ENCODE measurements at places on chromosomes 11 and 22.

- no peak for DNase-seq
Observed at GRCh38 chr11:78630561-78631303, 56.1 kb upstream of the NARS2 start.

- DNase-seq, result no peak
Observed at GRCh38 chr11:73233211-73233610, 15.1 kb downstream of the P2RY2 start.

GRCh38 chr11:69812256-69812655 lies 7.0 kb downstream of the FGF3 start:
- DNase-seq, result no peak

DNA sequence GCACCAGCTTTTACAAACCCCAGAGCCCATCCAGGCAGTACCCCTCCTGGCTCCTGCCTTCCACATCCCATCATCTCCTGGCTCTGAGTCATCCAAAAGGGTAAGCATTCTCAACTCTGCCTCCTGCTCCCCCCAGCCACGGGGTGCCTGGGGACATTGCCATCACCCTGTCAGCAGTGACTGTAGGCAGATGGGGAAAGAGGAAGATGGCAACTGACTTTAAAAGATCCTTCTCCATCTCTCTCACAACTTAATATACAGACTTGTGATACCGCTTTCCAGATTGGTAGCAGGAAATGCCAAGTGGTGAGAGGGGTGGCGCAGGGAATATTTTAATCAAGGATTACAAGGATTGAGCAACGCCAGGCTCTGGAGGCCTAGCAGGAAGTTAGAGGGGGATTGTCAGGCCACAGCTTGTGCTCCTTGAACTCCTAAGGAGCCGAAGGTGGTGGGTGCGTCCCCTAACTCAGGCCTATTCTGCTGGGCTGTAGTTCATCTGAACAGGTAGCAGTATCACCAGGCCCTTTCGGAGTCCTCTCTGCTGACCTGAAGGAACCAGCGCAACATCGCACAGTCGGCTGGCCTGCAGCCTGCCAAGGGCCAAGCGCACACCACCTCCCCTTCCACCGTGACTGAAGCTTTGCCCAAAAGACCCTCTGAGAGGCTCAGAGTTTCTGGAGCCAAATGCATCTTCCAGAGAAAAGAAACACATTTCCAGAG lies 83.3 kb downstream of the ZC3H12C start:
- no peak for DNase-seq

DNA sequence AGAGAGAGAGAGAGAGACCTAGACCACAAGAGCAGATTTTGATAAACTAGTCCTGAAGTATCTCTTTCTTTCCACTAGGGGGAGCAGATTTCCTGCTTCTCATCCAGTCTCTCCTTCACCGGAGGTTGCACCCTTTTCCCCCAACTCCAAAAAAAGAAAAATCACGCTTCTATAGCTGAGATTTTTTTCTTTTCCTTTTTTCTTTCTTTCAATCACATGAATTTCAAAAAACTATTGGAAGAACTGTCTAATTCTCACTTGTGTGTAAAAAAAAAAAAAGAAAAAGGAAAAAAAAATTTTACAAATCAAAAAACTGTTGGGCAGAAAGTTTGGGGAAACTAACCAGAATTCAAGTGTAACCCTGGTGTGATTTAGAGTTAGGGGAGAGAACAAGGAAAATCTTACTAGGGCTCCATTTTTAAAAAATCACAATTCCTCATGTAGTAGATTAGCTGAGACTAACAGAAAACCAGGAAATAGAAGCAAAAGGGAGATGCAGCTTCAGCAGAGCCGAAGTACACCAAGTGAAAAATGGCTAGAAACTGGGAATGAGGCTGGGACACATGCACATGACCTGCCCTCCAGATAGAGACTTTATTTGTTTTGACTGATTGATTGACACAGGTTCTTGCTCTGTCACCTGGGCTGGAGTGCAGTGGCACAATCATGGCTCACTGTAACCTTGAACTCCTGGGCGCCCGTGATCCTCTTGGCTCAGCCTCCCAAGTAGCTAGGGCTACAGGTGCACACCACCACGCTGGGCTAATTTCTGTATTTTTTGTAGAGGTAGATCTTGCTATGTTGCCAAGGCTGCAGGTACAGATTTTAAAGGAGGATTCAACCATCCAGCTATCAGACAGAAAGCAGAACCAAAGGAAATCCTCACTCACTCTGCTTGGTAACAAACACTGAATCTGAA lies 27.1 kb downstream of the SDHD start:
- no peak for DNase-seq

DNA sequence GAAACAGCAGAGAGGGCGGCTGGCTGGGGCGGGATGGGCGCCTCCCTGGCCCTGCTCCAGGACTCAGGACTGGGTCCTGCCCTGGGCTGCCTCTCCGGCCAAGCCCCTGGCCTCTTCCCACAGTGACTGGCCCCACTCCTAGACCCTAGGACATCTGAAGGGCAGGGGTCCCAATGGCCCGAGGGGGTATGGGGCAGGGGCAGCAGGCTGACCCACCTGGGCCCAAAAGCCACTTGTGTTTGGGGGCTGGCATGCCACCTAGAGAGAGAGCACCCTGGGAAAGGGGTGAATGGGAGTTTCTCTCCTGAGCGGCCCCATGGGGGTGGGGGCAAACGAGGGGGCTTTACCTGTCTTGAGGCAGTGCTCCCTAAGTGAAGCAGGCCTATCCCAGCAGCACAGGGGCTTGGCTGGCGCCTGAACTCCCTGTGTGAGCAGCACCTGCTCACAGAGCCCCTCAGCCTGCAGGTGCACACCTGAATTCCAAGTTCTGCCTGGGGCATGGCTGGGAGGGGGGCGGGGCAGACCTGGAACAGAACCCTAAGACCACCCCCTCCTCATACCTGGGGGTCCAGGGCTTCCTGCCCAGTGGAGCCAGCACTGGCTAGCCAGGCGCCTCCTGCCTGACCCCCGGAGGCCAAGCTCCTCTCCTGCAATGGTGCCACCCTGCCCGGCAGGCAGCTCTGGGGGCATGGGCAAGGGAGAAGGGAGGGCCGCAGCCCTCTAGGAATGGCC lies 16.9 kb downstream of the DUSP8 start:
- no peak for DNase-seq

GRCh38 chr22:38735465-38736256 lies 20.1 kb downstream of the SUN2 start:
- no peak for DNase-seq

GRCh38 chr22:40180403-40180802 lies 2.7 kb downstream of the TNRC6B start:
- DNase-seq, result no peak

- no peak for DNase-seq
Observed at GRCh38 chr11:128735935-128736605, 42.2 kb downstream of the FLI1 start.

GRCh38 chr22:20151276-20151588 lies 377 bp upstream of the CCDC188 start:
- DNase-seq, result no peak

DNA sequence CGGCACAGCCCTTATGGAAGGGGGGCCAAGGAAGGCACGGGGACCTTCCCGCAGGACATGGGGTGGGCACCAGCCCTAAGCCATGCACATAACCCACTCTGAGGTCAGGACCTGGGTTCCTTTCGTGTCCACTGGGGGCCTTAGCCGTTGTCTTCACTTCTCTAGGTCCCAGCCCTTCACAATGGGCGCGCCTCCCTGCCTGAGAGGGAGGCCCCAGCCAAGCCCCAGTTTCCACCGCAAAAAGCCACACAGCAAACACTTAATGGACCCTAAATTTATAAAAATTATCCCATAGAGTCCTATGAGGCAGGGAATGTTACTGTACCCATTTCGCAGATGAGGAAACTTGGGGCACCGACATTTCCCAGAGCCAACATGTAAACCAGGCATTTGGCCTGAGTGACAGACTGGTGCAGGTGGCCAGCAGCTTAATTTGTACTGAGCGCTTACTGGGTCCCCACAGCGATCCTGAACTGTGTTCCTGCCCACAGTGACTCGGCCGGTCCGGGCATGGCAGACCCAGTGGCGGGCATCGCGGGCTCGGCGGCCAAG lies 1.2 kb downstream of the GAS2L1 start:
- DNase-seq, result no peak

GRCh38 chr11:85627332-85627997 lies at the start of gene DLG2:
DLG2 (minus strand) TSS chr11:85627344.
- DNase-seq, result no peak

DNA sequence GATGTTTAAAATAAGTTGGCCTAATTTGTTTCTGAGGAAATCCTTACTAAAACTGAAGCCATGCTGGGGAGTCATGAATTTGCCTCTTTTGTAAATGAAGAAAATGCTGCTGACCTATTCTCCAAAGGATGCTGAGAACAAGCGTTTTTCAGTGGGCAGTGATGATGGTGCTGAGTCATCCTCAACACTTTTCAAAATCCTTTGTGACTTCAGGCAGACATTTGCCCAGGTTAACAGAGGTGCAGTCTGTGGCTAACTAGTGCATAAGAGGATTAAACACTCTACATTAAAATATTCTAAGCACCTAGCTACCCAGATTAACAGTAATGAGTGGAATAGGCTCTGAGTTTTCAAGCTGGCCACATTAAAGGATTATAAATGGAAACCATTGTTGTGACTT lies 509.0 kb downstream of the DLG2 start:
- no peak for DNase-seq

DNA sequence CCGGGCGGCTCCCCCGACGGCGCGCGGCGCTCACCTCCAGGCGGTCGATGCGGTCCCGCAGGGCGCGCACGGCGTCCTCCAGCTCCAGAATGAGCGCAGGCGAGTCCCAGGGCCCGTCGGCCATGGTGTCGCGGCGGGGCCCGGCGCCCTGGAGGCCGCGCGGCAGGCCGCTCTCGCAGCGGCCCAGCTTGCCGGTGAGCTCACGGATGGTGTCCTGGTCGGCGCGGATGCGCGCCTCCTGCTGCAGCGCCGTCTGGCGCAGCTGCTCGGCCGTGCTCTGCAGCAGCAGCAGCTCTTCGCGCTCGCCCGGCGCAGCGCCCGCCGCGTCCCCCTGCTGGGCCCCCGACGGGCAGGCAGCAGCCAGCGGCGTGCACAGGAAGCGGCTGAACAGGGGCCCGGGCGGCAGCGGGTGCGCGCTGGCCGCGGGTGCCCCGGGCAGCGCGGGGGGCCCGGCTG lies 599 bp downstream of the NPTXR start:
- peak; percentile 50 for DNase-seq

GRCh38 chr22:45497351-45498145 lies 5.1 kb upstream of the FBLN1 start:
- no peak for DNase-seq

DNA sequence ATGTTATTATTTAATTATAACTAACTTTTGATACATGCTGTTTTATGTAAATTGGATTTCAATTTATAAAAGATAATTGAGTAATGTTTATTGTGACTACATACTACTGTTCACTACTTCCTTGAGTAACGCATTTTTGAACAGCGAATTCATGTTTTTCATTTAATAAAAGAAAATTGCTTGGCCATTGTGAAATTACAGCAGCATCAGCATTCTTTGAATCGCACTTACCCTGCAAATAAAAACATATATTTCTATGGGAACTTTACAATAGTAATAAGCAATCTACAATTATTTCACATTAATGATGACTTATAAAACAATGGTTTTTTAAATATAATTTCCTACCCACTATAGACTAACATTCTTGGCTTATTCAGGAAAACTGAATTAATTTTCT lies 20.3 kb downstream of the OR5J2 start:
- no peak for DNase-seq

- no peak for DNase-seq
Observed at GRCh38 chr22:49079027-49079725, 748.5 kb downstream of the BRD1 start.

- no peak for DNase-seq
Observed at GRCh38 chr11:45543808-45544422, 121.5 kb downstream of the CHST1 start.

GRCh38 chr11:8250434-8250833 lies 13.2 kb downstream of the LMO1 start:
- no peak for DNase-seq

DNA sequence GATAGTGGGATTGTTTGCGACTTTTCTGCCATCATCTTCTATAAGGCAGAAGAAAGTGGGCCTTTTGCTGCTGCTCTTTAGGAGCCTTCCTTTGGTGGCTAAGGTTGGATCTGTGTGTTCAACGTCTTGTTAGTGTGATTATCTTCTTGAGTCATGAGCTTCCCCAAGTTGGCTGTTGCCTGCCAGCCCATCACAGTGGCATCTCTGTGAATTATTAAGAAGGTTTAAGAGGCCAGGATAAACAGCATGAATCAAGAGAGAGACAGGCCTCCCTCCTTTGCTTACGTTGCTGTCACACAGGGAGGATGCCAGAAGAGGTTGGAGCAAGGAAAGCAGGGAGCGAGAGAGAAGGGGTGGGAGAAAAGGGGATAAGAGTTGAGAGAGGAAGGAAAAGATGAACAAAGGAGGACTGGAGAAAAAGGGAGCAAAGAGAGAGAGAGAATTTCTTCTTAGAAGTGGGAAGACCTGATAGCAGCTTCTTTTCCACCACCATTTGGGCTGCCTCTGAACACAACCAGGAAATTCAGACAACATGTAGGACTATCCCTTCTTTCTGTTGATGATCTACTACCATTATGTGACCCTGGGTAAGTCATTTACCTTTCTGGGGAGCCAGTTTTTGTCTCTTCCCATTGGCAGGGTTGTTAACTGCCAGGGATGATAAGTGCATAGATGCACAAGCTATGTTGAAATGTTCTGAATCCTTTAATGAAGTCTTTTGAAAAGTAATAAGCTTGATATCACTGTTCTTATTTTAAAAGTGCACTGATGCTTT lies 126.5 kb downstream of the NAV2 start:
- no peak for DNase-seq

DNA sequence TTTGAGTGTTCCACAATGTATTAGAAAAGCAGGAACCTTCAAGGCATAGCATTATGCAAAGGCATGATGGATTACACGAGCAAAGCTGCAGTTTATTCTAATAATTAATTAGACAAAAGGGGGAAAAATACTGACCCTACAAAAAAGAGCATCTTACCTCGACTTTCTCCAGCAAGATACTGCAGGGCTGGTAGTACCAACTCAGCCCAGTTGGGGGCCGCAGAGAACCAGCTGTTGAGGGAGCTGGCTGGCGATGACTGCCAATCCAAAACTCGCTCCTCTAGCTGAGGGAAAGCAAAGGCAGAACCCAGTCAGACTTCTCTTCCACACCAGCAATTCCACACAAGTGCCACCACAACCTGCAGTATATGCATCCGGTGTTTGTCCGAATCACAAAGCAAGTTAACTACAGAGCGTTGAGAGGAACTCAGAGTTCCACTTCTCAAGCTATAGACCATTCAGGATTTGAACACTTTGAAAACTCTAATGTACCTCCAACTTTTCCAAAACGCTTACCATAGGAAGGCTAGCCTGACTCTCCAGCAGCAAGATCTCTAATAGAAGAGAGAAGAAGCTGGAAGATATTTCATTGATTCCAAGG lies 13.7 kb downstream of the NFRKB start:
- no peak for DNase-seq

DNA sequence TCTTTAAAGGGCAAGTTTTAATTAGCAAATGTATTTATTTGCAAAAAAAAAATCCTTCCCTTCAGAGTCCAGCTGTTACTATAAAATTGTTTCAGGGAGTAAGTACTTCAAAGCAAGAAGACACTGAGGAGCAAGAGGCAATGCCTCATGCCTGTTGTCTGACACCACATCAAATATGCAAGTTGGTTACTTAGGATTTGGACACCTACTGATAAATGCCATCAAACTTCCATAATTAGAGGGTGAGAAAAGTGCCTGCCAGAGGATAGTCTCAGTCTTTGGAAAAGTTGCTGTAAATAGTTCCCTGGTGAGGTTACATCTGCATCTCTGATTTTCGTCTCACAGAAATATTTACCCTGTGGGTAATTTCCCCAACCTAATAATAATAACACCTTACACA lies 4.1 kb upstream of the TENM4 start:
- no peak for DNase-seq

All from stimulated activated CD8-positive, alpha-beta memory T cell treated with anti-CD3 and anti-CD28 coated beads, Interleukin-2, amount 100 ng/mL, for 48 hours (primary cell).